ENCODE measurements at places on chromosomes 2 and 18. TPM values are rescaled to one million over a fixed set of nuclear protein-coding genes. Genes with fewer than 3 reads are reported as not detected.

GRCh38 chr2:157735532-157735931 lies 106.9 kb upstream of the ACVR1C start:
- no peaks in the 10 kb centered on the region for H3K27me3 ChIP-seq
- no peak overlapping the region for H3K4me3 ChIP-seq
- DNase-seq, result no peak
- no peaks in the 10 kb centered on the region for H3K4me1 ChIP-seq

DNA sequence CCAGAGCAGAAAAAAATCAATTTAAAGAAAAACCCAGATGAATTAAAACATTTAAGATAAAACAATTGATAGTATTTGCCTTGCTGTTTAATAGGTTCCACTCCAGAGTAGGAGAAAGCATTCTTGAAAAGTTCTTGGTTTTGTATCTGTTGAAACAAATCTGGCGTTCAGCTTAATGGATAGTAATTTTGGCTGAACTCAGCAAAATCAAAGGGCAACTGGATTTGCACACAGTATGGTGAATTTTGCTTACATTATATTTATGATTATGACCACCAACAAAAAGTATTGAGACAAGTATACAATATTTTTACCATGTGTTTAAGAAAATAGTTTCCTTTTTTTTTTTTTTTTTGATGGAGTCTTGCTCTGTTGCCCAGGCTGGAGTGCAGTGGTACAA lies 34.0 kb downstream of the SLC4A10 start:
- H3K4me3 ChIP-seq, result no peak overlapping the region
- H3K4me1 ChIP-seq, result no peaks in the 10 kb centered on the region
- no peak for DNase-seq
- no peaks in the 10 kb centered on the region for H3K27me3 ChIP-seq
- no peak overlapping the region for H3K27ac ChIP-seq
- H3K36me3 ChIP-seq, result no peaks in the 10 kb centered on the region

DNA sequence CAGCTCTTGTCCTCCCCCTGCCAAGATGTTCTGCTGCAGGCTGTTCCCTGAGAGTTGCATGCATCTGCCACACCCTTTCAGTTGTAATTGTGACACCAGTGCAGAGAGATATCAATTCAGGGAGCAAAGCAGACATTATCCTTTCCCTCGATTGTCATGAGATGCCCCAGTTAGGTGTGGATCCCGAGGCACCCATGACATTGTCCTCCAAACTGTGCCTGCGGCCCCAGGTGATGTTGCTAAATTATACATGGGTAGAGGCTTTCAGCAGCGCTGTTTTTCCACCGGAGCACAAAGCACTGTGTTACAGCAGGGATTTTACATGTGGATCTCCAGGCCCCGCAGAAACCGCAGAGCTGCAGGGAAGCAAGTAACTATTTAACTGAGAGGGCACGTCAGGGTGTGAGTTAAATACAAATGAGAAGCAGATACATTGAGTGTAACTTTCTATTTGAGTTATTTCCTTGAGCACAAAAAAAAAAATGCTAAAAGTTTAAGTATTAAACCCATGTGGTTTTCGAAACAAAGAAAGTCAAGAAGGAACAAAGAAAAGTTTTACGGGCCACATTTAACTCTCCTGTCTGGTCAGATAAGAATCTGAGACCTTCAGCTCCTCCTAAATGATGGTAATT lies 90.3 kb upstream of the BCL2L11 start:
- H3K27me3 ChIP-seq, result no peaks in the 10 kb centered on the region
- DNase-seq, result no peak
- no peaks in the 10 kb centered on the region for H3K36me3 ChIP-seq
- no peaks in the 10 kb centered on the region for H3K4me1 ChIP-seq
- H3K4me3 ChIP-seq, result no peak overlapping the region

- no peaks in the 10 kb centered on the region for H3K36me3 ChIP-seq
- H3K4me3 ChIP-seq, result no peak overlapping the region
- no peak for DNase-seq
Observed at GRCh38 chr2:132814651-132815050, 144.6 kb upstream of the LYPD1 start.

GRCh38 chr2:213020268-213020667 lies 131.1 kb downstream of the IKZF2 start:
- H3K4me1 ChIP-seq, result peaks cover 13% of the 10 kb centered on the region
- H3K36me3 ChIP-seq, result no peaks in the 10 kb centered on the region
- H3K27me3 ChIP-seq, result no peaks in the 10 kb centered on the region
- H3K4me3 ChIP-seq, result no peak overlapping the region

GRCh38 chr18:58862851-58863538 lies 1.7 kb upstream of the ZNF532 start:
- no peaks in the 10 kb centered on the region for H3K27me3 ChIP-seq
- DNase-seq, result no peak
- no peaks in the 10 kb centered on the region for H3K36me3 ChIP-seq
- peaks cover 6% of the 10 kb centered on the region for H3K4me1 ChIP-seq

- H3K4me1 ChIP-seq, result peaks cover 6% of the 10 kb centered on the region
- no peak overlapping the region for H3K4me3 ChIP-seq
- H3K36me3 ChIP-seq, result no peaks in the 10 kb centered on the region
- no peaks in the 10 kb centered on the region for H3K27me3 ChIP-seq
Observed at GRCh38 chr18:31648966-31649429, 35.4 kb downstream of the B4GALT6 start.

- H3K27ac ChIP-seq, result no peak overlapping the region
- no peak overlapping the region for H3K4me3 ChIP-seq
- no peak for DNase-seq
Observed at GRCh38 chr2:25109822-25110221, 58.6 kb downstream of the POMC start.

DNA sequence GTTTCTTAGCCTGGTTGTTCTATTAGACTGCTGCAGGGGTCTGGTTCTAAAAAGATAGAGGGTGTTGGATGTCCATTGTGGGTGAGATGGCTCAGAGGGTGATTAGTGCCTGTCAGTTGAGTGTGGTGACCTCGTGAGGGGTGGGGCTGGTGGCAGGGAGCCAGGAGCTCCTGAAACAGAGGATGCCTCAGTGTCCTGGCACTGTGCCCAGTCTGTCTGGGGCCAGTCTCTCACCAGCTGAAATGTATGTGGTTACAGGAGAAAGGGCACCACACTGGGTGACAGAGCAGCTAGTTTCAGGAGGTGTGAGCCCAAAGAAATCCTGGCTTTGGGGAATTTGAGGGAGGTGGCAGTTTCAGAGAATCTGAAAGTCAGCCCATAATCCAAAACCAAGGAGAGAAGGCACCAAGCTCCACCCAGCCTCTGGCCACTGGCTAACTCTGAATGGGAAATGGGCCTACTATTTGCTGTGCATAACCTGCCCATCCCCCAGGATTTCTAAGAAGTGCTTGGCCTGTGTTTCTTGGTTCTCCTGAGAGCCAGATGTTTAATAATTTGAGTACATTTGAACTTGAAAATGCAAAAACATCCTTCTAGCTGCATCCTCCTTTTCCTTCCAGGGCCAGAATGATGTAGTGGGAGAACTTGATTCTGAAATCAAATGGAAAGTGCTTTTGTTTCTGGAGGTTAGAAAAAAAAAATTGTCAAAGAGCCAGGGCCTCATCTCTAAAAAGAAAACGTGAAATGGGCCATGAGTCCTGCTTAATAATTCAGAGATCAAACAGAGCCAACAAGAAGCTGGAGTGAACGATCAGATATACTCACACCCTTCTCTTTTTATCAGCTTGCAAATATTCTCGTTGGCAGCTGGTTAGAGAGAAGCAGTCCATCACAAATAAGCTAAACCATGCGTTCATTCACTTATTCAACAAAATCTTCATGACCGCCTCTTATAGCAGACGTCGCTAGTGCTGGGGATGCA lies 92.3 kb downstream of the B3GNT2 start:
- no peak overlapping the region for H3K27ac ChIP-seq
- H3K4me1 ChIP-seq, result no peaks in the 10 kb centered on the region
- no peaks in the 10 kb centered on the region for H3K27me3 ChIP-seq
- no peak overlapping the region for H3K4me3 ChIP-seq
- no peaks in the 10 kb centered on the region for H3K36me3 ChIP-seq
- DNase-seq, result no peak

- H3K4me3 ChIP-seq, result no peak overlapping the region
- no peak for DNase-seq
- H3K27ac ChIP-seq, result no peak overlapping the region
- H3K27me3 ChIP-seq, result no peaks in the 10 kb centered on the region
- no peaks in the 10 kb centered on the region for H3K4me1 ChIP-seq
Observed at GRCh38 chr18:70453058-70453775, 164.4 kb downstream of the SOCS6 start.

DNA sequence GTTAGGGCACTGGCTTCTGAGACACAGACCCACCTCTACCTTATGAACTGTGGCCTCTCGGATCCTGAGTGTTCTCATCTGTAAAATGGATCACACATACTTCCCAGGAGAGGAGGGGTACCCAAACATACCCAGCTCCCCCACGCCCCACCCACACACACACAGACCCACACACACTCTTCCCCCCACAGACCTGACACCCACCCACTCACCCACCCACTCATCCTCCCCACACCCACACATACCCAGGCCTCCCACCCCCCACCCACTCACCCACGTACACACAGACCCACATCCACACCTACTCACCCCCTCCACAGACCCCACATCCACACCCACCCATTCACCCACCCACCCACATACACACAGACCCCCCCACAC lies 24.3 kb upstream of the SEMA4C start:
- H3K4me3 ChIP-seq, result no peak overlapping the region
- H3K27ac ChIP-seq, result no peak overlapping the region
- H3K36me3 ChIP-seq, result no peaks in the 10 kb centered on the region
- DNase-seq, result no peak

GRCh38 chr2:8036366-8036765 lies 645.5 kb upstream of the ID2 start:
- no peaks in the 10 kb centered on the region for H3K27me3 ChIP-seq
- no peak for DNase-seq
- H3K4me1 ChIP-seq, result no peaks in the 10 kb centered on the region

- peak overlapping the region; percentile 97 for H3K27ac ChIP-seq
- H3K4me3 ChIP-seq, result peak overlapping the region; percentile 95
- DNase-seq, result peak; percentile 8
- H3K4me1 ChIP-seq, result peaks cover 15% of the 10 kb centered on the region
- H3K27me3 ChIP-seq, result no peaks in the 10 kb centered on the region
Observed at GRCh38 chr2:9554921-9555296, 721 bp downstream of the ADAM17 start.

GRCh38 chr2:69459936-69460335 lies 22.7 kb upstream of the NFU1 start:
- no peaks in the 10 kb centered on the region for H3K4me1 ChIP-seq
- H3K4me3 ChIP-seq, result no peak overlapping the region
- H3K27me3 ChIP-seq, result no peaks in the 10 kb centered on the region
- H3K27ac ChIP-seq, result no peak overlapping the region
- H3K36me3 ChIP-seq, result no peaks in the 10 kb centered on the region

The PID1 gene
- total RNA-seq, result 1.1 TPM

The ITGA4 gene
- 135 TPM for total RNA-seq

The UGT1A4 gene
- total RNA-seq, result not detected

The ZNF521 gene
- 4.4 TPM for total RNA-seq

The LYG2 gene
- not detected for total RNA-seq
